Fibroblast of skin of scalp (primary cell): ENCODE measurements at places on chromosomes 13 and 19.

DNA sequence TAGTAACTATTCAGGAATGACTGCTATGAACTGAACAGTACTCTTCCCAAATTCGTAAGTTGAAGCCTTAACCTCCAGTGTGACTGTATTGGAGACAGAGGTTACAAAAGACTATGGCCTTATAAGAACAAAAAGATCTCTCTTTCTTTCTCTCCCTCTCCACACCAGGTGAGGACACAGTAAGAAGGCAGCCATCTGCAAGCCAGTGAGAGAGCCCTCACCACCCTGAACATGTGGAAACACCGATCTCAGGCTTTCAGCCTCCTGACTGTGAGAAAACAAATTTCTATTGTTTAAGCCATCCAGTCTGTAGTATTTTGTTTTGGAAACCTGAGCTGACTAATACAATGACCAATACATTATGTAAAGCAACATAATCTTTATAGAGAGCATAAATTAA is 888.9 kb downstream of the SLITRK1 start:
- no peak for DNase-seq

DNA sequence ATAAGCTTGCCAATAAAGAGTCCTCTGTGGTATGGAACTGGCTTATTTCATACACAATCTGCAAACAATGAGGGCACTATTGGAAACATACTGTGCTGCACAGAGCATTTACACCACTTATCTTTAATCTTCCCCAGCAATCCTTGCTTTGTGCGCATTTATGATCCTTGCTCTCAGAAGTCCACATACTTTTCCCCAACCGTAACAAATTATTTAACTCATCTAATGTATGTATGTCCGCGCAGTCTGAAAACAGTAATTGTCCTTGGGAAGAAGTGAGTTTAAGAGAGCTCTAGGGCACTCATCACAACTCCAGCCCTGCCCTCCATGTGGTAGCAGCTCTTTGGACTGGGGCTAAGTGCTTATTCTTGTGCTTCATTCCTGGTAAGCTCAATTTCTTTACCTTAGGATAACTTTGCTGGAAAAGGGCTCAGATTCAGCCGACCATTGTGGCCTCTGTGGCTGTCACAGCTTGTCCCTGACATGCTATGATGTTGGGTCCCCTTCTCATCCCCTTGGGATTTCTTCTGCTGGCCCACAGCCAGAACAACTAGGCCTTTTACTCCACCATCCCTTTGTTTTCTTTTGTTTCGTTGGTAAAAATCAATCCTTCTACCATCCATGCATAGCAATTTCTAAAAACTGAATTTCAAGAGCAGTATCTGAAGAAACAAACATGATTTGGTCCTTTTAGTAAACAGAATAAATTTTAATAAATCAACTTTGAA is 152.7 kb downstream of the TNFRSF19 start:
- DNase-seq, result no peak

DNA sequence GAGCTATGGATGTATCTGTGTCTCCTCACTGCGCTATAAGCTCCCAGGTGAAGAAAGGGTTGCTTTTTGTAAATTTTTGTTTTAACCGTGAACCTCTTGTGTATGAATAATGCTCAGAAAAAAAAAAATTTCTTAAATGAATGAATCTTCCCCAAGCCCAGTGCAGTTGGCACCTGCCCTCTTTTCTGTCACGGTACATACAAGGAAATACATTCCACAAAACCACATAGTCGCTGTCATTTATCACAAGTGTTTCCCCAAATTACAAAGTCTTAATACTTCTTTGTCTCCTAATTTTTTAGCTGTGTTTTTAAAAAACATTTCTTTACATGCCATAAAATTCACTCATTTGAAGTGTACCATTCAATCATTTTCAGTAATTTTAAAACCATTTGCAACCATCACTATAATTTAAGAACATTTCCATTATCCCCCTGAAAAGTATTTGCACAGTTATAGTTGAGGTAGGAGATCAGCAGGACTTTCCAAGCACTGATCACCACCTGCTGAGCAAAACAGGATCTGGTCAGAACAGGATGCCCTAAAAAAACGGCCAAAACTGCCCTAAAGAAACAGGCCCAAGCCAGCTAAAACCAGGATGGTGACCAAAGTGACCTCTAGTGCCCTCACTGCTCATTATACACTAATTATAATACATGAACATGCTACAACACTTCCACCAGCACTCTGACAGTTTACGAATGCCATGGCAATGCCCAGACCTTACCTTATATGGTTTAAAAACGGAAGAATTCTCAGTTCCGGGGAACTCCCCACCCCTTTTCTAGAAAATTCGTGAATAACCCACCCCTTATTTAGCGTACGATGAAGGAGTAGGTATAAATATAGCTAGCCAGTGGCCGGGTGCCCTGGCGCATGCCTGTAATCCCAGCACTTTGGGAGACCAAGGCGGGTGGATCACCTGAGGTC is 1.3 kb upstream of the TEX30 start:
- DNase-seq, result no peak

GRCh38 chr13:19984430-19985218 is 26.1 kb downstream of the ZMYM2 start:
- DNase-seq, result peak; percentile 52

GRCh38 chr13:75329723-75330122 is 152.2 kb downstream of the TBC1D4 start:
- no peak for DNase-seq

- peak; percentile 50 for DNase-seq
These were observed 324.0 kb downstream of the GPC5 start for GRCh38 chr13:91722267-91722884.

GRCh38 chr19:42125536-42125935 is 6.7 kb downstream of the POU2F2 start:
- DNase-seq, result no peak

DNA sequence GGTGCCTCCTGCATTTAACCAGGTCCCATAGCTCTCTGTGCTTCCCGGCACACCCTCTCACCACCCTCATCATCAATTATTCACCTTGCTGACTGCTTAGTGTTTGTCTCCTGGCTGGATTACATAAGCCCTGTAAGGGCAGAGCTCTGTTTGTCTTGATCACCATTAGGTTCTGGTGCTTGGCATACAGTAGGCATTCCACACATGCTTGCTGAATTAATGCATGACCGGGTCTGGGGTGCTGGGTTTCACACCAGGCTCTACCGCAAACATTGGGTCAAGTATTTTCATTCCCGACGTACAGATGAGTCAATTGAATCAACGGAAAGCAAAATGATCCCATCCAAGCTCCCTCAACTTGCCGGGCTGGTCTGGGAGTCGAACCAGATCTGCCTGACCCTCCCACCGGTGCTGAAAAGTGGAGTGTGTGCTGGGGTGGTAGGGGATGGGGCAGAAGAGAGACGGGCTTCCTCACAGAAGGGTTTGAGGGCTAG is 28.5 kb downstream of the VAV1 start:
- DNase-seq, result peak; percentile 53

DNA sequence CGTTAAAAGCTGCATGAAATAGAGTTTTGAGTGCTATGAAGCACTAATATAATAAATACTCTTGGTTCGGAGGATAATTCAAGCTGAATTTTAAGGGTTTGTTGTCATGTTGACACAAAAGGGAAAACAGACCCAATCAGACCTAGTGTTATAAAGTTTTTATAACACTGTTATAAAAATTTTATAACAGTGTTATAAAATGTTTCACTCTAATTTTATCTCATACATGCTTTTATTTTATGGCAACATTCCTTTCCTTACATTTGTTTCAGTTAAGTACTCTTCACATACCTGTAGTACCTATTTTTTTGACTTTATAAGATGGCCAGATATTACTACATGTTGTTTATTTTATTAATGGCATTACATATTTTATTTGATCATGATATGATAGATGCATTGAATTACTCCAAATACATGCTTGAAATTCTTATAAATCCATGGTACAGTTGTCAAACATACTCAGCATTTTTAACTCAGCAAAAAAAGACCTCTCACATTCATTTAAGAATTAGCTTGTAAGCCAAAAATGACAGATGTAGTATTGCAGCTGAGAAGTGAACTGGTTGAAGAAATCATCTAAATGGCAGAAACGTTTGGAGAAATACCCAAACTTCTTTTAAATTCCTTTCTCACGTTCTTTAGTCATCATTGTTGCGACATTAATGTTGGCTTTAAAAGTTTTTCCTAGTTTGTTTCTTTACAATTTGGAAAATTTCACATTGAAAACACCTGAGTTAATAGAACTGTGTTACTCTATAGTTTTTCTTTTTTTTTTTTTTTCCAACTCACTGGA is 104.5 kb downstream of the PIBF1 start:
- DNase-seq, result peak; percentile 47
